ENCODE measurements at places on chromosomes 16 and 17.

GRCh38 chr16:19127205-19127604 lies 13.4 kb downstream of the ITPRIPL2 start:
- DNase-seq: no peak

- DNase-seq: peak; percentile 73
Observed at GRCh38 chr16:83116274-83116892, 489.6 kb downstream of the CDH13 start.

- DNase-seq: no peak
Observed at GRCh38 chr16:721765-722540, 1.0 kb downstream of the ANTKMT start.

GRCh38 chr17:56545106-56545505 lies 48.4 kb upstream of the NOG start:
- no peak for DNase-seq

DNA sequence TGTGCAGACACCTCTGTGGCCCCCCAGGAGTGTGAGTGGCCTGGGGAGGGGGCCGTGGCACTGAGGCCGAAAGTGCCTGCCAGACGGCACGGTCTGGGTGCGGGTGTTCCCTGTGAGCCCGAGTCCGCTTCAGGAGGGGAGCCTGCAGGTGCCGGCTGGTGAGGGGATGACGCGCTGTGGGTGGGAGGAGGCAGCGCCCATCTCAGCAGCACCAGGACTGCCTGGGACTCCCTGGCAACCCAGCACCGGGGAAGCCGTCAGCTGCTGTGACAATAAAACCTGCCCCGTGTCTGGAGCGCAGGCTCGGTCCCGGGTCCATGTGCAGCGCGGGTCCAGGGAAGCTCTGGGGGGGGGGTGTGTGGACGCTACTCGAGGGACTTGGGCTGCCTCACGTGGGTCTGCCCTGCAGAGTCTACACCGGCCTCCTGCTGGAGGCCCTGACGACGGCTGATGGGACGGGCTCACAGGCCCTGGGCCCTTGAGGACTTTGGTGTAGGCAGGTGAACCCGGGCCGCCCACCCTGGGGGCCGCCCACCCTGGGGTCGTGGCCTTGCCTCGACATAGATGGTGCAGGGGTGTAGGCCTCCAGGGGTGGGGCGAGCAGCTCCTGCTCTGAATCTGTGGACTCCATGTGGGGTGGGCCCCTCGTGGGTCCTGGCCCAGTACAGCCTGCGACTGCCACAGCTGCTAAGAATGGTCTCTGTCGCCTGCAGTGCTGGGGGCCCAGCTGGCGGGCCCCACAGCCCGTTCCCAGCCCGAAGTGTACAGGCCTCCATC lies 5.9 kb upstream of the RAB40C start:
- no peak for DNase-seq

GRCh38 chr16:48413272-48413671 lies 28.1 kb upstream of the SIAH1 start:
- DNase-seq: no peak

DNA sequence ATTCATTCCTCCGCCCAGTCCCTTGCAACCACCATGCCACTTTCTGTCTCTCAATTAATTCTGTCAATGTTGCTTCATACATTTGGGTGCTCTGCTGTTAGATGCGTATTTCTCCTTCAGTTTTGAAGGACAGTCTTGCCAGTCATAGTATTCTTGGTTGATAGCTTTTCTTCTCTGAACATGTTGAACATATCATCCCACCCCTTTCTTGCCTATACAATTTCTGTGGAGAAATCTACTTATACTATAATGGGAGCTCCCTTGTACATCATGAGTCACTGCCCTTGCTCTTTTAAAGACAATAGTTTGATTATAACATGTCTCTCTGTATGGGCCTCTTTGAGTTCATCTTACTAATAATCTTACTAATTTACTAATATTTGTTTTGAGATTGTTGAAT lies 34.1 kb downstream of the RNF112 start:
- DNase-seq: no peak

DNA sequence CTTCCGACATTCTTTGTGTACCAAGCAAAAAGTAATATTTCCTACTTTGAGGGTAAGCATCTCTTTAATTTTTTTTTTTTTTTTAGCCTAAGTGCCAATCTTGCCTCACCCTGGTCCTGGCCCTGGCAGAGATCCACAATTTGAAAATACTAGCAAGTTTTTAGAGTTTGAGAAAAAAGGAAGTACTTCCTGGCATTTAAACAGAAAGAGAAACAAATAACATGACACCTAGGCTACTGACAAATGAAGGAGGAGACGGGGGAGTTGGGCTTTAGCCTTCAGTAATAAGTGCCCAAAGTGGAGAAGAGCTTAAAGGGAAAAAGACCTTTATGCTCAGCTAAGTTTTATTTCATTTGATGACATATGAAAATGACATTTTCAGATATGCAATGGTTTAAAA lies 92.8 kb downstream of the HS3ST3A1 start:
- DNase-seq: no peak

- DNase-seq: peak; percentile 42
Observed at GRCh38 chr17:39069114-39069756, 82.2 kb downstream of the PLXDC1 start.

DNA sequence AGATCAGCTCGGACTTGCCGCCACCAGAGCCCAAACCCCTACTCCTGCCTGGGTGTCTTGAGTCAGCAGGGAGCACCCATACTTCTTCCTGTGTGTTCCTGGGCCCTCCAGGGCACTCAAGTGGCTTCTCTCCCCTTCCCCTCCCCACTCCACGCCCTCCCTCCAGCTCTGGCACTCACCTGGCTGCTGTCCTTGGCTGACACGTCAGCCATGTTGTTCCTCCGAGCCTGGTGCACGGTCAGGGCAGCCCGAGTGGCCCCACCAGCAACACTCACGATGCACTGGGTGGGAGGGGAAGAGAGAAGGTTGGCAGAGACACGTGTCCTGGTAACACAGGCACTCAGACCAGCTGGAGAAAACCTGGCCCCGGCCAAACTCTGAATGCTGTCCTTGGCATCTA lies 11.5 kb downstream of the RUSF1 start:
- DNase-seq: no peak

DNA sequence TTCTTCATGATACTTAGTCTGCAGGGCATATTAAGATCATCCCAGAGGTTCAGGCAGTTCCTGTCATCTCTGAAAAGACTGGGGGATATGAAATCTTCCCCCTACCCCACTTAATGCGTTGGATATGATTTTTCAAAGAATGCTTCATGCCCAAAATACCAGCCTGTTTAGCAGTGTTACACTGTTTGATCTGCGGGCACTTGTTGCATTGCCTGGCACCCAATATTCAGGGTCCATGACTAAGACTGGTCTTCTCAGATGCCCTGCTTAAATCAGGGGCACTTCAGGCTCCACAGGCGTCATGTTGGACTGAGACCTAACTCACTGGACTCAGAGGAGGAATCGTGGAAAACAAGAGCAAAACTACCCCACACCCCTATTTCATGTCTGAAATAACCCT lies 6.4 kb upstream of the RASL10B start:
- DNase-seq: no peak

DNA sequence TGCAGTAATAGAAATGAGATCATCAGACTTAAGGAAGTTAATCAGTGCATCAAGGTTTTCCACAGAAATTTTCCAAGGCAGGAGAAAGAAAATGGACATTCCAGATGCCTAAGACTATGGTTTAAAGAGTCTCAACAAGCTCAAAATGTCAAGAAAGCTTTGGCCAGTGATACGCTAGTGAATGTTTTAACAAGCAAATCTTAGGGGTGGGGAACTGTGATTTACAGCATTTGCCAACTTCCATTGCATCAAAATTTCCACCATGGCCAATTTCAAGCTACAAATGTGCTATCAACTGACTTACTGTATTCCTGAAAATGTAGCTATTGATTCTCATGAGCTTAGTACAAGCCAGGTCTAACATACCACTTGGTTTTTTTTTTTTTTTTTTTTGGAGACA lies 82.4 kb upstream of the CLEC3A start:
- no peak for DNase-seq

- no peak for DNase-seq
Observed at GRCh38 chr16:22008215-22009059, 526 bp downstream of the MOSMO start.

DNA sequence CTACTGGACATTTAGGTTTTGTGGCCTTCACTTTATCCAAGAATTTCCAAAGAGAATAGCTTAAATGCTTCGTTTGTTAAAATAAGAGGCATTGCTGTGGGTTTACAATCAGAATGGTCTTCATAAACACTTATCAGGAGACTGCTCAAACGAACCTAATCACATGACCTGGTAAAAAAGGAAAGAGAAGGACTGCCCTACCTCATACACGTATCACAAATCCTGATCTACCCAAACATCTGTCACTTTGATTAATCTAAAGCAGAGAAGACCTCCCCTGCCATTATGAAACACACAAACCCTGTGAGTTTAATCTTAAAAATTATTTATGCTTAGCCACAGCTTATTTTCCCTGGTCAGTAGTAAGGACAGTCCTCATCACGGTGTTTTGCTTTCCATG lies 76.6 kb downstream of the PARN start:
- no peak for DNase-seq

DNA sequence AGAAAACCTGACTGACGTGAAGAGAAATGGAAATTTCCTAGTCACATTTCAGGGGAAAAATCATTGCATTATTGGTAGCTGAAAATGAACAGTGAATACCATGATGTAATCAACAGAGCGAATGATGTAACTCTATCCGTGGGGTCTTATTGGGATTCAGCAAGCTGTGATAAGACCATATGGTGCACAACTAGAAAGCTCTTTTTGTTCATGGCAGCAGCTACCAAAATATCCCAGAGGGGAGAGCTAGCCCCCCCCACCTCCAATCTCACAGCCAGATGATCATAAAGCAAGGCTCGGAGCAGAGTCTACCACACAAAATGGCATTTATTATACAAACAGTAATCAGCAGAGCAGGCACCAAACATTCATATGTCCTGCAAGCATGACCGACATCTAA lies 22.2 kb upstream of the DNAH17 start:
- DNase-seq: peak; percentile 28

- no peak for DNase-seq
Observed at GRCh38 chr16:51114382-51114781, 36.7 kb downstream of the SALL1 start.

DNA sequence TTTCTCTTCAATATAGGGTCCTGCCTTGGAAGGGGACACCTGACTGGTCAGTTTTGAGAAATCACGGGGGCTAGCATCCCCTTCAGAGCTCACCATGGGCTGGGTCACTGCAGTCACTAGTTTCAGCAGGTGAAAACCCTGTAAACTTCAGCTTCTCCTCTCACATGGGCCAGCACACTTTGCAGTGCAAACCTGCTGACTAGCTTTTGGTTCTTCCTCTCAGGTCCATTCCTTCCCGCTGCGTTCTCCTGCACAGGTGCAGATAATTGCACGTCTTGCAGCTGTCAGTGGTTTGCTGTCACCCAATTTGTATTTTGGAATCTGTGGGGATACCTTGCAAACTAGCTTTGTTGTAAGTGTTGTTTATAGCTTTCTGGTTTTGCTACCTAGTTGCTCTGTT lies 95.1 kb downstream of the LYRM1 start:
- DNase-seq: no peak

GRCh38 chr16:81779536-81780320 lies 637 bp downstream of the PLCG2 start:
- DNase-seq: no peak

DNA sequence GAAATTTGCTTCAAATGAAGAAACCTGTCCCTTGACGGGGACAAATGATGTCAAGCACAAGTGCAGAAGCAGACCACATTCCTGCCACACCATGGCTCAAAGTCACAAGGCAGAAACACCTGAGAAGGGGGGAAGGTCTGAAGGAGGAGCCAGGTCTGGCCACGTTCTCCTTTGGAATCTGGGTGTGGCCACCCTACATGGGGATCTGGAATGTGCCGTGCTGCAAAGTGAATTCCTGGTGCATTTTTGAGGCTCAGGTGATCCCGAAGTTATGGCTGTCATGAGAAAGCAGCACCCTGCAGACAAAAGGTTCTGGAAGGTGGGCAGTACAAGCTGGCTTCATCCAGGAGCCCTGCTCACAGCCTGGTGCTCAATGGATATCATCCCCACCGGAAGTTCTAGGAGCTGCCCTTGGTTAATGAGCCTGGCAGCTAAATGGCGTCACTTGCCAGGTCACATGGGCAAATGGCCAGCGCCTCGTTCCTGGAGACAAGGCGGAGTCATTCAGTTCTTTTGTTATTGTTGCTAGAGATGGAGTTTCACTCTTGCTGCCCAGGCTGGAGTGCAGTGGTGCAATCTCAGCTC lies 20.1 kb upstream of the ADCY9 start:
- DNase-seq: no peak

DNA sequence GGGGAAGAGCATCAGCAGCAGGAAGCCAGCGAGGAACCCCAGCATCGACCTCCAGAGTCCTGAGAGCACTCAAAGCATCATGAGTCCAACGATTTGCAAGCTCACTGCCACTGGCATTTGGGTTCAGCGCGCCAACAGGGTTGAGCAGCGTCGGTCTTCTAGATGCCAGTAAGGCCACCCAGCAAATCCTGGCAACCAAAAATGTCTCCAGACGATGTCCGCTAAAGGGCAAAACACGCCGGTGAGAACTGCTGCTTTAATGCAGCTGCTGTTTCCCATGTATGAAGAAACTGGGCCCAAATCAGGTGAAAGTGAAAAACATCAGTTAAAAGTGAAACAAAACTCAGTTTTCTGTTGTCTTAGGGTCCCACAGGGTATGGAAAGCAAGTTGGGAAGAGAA lies 70.2 kb downstream of the ANKRD11 start:
- DNase-seq: no peak

DNA sequence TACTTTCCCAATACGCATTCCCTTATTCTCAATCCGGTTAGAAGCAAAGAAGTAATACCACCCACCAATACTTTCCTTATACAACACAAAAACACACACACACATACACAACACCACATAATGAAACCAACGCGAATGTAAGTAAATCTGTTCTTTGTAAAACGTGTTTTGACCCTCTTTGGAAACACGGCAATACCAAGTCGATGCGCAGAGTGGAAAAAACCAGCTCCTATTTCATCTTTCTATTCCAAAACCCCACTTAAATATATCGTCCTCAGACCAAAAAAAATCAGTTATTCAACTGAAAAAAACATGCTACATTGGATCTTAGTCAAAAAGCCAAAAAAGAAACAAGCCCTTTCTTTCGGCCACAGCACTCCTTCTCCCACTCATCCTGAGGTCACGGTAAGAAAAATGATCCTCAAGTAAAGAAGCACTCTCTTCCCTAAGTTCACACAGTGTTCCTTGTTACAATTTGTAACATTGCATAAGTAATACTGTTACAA lies 31.0 kb upstream of the ARL4D start:
- DNase-seq: peak; percentile 96

GRCh38 chr16:54411544-54411943 lies 125.0 kb upstream of the IRX3 start:
- no peak for DNase-seq

- no peak for DNase-seq
Observed at GRCh38 chr17:64063766-64064224, 43.4 kb upstream of the ICAM2 start.

GRCh38 chr16:16778332-16778731 lies 399.4 kb downstream of the NPIPA7 start:
- no peak for DNase-seq

GRCh38 chr17:2849327-2849670 lies 53.1 kb downstream of the RAP1GAP2 start:
- DNase-seq: no peak

GRCh38 chr17:32311028-32311536 lies 30.9 kb downstream of the C17orf75 start:
- DNase-seq: no peak

Measured in fibroblast of skin of right quadriceps (primary cell).